ENCODE measurements at places on chromosomes 13 and 19.
A peak's percentile ranks its signal among the peaks of the same experiment; 100 is the strongest.

GRCh38 chr19:18789422-18789869 is 1.7 kb downstream of the COMP start:
- DNase-seq: no peak

- no peak for DNase-seq
These were observed 13.9 kb downstream of the APLP1 start for GRCh38 chr19:35882114-35882832.

DNA sequence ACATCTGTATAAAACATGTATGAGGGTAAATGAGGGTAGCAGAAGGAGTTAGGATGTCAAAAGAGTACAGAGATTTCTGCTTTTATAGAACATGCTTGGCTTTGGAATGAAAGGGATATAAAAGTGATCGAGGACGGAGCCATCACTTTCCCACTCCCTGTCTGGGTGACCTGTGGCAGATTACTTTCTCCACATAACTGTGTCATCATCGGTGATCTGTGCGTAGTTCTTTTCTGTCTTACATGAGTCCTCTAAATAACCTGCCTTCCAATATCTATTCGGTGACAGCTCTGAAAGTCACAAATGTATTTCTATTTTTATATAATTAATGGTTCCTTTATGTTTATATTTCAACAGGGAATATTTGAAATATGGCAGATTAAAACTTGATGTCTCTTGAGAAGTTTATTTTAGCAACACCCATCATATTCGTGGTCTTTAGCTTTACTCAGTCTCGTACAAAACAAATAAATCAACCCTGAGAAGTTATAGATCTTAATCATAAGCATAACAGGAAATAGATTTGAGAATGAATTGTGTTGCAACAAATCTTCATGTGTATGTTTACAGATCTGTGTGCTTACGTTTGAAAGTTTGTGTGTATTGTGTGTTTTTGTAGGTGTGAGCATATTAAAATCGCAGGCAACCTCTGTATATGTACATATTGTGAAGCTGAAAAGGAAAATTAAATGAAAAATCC is 1094.3 kb downstream of the EFNB2 start:
- no peak for DNase-seq

DNA sequence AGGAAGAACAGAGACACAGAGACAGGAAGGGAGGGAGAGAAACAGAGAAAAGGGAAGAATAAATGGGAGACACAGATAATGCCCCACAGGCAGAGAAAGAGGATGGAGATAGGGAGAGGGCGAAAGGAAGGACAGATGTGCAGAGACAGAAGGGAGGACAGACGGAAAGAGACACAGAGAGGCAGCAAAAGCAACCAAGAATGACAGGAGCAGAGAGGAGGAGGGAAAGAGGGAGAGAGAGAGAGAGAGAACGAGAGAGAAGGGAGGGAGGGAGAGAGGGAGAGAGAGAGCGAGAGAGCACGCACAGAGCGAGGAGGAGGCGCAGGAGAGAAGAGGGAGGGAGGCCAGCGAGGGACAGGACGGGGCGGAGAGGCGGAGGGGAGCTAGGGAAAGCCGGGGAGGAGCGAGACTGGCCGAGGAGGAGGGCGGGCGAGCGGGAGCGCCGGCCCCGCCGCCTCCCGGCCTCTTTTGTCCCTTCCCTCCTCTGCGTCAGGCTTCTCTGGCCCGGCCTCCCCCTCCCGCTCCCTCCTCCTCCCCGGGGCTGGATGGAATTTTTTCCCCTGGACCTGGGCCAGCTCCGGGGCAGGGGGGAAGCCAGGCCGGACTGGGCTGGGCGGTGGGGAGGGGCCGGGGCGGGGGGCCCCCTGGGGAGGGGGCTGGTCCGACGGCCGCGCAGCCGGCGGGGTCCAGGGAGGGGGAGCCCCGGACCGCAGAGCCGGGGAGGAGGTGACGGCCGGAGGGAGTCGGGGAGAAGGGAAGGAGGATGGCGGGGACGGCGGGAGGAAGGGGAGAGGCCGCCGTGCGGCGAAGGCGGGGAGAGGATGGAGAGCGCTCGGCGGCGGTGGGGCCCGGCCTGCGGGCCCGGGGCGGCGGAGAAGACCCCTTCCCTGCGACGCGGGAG is 4.2 kb upstream of the SPACA6 start:
- DNase-seq: peak; percentile 50

DNA sequence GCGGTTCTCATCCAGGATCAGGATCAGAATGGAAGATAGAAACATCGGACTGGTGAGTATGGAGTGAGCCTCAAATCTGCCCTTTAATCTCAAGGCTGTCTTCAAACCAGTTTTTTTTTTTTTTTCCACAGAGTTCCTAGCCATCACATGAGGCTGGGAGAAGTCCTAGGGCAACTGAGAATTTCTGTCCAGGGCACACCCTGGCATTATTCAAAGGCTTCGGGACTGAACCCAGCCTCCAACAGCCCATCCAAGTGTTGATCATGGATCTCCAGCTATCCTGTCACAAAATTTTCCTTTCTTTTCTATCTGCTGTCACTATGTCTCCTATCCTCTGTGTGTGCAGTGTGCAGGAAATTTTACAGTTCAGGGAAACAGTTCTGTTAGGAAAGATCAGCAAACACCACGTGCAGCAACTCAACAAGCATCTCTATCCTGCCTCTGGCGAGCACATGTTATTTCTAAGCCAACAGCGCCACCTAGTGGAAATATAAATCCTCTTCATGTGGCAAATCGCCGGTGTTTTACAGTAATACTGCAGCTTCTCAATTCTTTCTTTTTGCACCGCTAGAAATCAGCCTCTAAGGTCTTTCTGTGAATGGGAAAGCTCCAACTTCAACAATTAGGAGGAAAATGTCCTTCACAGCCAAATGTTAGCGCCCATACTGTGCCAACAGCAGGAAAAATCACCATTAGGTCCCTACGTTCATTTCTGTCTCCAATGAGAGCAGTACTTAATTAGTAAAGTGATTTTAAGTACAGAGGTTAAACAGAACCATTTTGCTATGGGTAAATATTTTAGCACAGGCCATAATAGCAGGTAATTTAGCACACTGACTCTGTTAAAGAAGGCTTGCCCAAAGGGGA is 21.4 kb upstream of the ZNF181 start:
- DNase-seq: no peak

DNA sequence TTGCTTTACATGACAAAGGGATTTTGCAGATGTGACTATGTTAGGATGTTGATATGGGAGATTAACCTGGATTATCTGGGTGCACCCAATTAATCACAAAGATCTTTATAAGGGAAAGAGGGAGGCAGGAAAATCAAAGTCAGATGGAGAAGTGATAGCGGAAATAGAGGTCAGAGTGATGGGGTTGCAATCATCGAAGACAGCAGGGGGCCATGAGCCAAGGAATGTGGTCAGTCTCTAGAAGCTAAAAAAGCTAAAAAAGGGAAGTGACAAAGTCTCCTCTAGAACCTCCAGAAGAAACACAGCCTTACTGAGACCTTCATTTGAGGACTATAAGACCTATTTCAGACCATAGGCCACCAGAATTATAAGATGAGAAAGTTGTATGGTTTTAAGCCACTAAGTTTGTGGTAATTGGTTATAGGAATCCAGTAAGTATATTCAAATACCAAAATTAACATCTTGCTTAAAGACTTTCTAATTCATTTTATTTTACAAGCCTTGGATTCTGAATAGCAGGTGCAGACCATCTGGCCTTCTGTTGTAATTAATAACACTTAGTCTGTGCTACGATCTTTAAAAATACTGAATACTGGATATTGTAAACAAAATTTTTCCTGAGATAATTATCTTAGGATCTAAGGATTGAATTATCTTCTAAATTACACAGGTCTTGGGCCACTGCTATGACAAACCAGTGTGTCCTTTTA is 493.4 kb upstream of the PCDH20 start:
- no peak for DNase-seq

DNA sequence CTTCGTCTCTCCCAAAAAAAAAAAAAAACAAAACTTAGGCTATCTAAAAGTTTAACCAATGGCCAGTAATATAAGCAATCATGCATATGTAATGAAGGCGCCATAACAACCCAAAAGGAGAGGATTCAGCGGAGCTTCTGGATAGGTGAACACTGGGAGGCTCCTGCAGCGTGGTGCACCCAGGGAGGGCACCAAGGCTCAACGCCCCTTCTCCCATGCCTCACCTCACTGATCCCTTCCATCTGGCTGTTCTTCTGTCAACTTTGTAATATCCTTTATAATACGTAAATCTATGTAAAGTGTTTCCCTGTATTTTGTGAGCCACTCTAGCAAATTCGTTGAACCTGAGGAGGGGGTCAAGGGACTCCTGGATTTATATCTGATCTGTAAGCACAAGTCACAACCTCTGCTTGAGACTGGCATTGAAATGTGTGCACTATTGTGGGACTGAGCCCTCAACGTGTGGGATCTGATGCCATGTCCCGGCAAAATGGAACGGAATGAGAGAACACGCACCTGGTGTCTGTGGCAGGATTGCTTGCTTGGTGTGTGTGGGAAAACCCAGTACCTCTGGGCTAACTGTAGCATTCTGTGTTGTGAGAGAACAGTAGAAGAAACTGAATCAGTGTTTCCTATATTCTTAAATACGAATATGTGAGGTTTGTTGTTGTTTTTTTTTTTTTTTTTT is 521 bp upstream of the ZNF665 start:
- DNase-seq: no peak

DNA sequence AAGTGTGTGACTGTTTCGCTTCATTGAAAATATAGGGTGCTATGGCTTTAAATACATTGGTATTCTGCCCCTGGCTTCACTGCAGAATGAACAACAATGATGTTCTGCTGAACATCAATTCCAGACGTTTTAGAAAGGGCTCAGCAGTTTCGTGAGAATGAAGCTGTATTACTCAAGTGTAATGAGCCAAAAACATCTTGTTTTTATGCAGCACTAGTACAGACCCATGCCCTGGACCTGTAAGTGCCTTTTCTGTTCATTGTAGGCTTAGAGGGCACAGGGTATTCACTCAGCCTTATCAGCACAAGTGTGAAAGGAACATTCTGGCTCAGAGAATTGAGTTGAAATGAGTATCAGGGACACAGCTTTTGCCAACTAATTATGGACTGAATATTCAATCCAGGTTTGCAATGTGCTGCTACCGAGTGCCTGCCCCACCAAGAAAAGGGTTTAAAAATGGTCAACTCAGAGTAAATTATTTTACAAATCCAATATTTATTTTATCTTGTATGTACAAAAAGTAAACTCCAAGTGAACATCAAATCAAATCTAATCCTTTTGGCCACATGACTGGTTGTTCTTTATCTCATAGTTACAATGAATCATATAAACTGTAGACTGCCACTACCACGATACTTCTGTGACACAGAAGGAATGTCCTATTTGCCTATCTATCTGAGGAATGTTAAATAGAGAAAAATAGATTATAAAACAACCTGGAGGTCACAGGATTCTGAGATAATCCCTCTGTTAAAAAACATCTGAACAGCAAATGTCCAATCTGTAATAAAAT is 362.8 kb downstream of the NALCN start:
- DNase-seq: no peak

DNA sequence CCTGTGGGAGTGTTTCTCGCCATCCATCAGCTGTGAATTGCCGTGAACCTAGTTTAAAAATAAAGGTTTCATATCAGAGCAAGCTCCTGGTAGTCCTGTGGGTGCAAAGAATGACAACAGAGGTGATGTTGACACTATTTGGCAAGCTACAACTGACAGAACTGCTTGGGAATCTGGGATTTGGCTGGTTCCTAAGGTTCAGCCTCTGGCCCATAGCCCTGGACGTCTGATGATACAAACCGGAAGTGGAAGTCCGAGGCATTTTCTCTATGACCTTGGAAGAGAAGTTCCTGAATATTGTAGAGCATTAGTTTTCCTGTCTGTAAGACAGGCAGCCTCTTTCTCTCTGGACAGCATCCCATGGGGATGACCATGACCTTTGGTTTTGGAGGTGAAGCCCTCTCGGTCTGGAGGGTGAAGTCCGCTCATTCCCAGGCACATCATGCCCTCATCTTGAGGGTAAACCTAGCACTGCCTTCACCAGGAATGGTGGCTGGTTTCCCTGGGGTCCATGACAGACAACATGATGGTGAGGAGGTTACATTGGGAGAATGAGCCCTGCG is 29.1 kb downstream of the GATAD2A start:
- no peak for DNase-seq

GRCh38 chr13:101397742-101398141 is 18.6 kb downstream of the NALCN start:
- no peak for DNase-seq

- no peak for DNase-seq
These were observed 7.2 kb downstream of the TMEM255B start for GRCh38 chr13:113766035-113766800.

- DNase-seq: no peak
These were observed 122.5 kb downstream of the STK24 start for GRCh38 chr13:98454389-98454881.

DNA sequence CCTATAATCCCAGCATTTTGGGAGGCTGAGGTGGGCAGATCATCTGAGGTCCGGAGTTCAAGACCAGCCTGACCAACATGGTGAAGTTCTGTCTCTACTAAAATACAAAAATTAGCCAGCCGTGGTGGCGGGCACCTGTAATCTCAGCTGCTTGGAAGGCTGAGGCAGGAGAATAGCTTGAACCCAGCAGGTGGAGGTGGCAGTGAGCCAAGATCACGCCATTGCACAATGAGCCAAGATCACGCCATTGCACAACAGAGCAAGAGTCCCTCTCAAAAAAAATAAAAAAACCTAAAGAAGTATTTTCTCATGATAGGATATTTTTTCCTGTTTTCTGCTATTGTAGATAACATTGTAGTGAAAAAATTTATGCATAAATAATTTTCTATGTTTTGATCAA is 13.3 kb downstream of the IFT88 start:
- DNase-seq: no peak

- no peak for DNase-seq
These were observed 94.6 kb upstream of the ARHGEF7 start for GRCh38 chr13:111020546-111020945.

DNA sequence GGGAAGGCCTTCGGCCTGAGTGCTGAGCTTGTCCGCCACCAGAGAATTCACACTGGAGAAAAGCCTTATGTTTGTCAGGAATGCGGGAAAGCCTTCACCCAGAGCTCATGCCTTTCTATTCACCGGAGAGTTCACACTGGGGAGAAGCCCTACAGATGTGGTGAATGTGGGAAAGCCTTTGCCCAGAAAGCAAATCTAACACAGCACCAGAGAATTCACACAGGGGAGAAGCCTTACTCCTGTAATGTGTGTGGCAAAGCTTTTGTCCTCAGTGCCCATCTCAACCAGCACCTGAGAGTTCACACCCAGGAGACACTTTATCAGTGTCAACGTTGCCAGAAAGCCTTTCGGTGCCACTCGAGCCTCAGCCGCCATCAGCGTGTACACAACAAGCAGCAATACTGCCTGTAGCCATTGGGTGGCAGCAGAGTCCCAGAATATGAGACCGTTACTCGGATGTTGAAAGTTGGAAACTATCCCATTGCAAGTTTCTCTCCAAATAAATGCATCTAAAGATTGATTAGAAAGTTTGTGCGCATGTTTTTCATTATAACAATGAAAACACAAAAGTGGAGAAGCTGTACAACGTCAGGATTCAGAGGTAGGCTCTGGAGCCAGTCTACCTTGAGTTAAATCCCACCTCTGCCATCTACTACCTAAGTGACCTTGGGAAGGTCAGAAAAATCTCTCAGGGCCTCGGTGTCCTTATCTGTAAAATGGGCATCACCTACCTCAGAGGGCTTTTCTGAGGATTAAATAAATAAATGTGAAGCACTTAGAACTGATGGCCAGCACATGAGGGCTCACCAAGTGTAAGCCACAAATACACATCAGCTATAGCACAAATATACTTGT is 21.1 kb downstream of the ZNF473 start:
- DNase-seq: peak; percentile 70

All from activated T-cell treated with anti-CD3 and anti-CD28 coated beads, Interleukin-2, amount 50 U/mL, for 24 hours (primary cell).